KG1 (cell line): ENCODE measurements at places on chromosomes 2 and 18.

DNA sequence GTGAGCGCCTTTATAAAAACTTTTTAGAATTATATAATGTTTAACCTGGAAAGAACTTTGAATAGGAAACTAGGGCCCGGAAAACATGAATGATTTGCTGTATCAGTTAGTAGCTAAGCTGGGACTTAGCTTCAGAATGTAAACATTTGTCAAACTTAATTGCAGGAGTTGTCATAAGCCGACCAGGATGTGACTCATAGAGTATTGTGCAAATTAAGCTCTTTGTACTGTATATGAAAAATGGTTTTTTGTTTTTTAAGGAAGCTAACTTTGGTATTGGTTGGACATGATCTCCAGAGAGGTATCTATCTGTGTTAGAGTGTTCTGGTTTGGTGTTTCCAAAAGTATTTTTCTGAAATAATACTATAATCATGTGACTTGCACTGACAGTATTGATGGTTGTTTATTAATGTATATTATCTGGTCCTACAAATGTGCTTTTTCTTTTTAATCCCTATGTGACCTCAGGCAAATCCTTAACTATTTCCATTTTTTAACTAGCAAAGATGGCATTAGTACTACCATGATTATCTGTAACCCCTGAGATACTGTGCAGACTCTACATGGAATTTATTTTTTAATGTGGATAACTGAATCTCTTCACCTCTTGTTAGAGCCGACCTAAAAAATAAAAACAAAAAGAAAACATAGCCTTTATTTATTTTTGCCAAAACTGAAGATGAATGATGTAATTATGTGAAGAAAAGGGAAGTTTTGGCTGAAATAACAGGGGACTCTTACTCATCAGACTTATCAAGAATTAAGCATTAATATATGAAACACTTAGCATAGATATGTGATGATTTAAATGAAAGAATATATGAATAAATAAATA lies 11.7 kb downstream of the YIPF4 start:
- DNase-seq, result no peak

DNA sequence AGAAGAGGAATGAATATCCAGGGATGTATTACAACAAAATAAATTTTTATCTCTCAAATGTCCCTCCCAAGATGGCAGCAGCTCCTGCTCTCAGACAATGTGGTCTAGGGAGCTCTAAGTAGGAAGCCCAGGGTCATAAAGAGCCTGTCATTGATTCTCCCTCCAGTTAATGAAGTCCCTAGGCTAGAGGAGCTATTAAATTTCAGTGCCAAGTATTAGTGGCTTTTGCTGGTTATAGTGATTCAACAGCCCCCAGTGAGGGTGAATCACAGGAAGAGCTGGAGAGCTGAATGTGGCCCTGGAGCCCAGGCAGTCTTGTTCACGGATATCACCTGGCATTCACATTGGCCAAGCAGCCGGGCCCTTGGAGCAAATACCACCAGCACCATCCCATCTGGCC lies 109.8 kb upstream of the YPEL5 start:
- no peak for DNase-seq

DNA sequence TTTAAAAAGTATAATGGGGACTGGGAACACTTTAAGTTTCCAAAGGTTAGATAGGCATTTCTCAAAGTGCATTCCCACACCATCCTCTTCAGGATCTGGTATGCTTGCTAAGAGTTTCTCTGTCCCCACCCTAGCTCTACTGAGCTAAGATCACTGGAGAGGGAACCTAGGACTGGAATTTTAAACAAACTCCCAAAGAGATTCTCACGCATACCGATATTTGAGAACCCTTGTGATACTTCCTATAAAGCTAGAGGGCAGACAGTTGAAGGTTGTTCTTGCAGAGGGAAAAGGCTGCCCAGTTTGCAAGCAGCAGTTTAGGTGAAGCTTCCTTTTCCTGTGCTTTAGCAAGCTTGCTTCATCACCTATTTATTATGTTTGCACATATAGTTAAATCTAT lies 3.6 kb downstream of the CNRIP1 start:
- DNase-seq, result no peak

DNA sequence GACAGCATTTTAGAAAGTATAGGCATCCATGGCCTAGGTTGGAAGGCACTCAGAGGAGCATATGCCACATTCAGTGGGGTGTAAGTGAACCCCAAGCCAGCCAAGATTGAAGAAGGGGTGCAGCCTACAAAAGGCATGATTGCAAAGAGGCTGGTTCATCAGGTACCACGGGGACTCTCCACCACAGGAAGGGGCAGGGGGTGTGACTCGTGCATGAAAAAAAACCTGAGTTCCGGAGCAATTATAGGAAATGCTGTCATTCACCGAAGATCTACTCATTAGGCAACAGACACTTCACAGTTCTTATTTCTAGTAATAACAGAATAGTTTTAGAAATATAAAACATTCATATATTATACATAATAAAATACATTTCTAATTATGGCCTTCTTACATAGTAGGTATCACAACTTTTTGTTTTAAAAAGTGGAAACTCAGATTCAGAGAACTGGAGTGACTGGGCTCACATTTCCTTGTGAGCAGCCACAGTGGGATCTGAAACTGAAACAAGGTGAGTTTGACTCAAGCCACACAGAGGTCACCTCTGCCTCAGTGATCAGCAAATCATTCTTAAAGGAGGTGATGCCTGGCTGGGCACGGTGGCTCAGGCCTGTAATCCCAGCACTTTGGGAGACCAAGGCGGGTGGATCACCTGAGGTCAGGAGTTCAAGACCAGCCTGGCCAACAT lies 188.4 kb upstream of the GYPC start:
- DNase-seq, result no peak

GRCh38 chr2:129224486-129224885 lies 755.0 kb upstream of the RAB6C start:
- no peak for DNase-seq

GRCh38 chr2:120452131-120452530 lies 106.2 kb downstream of the INHBB start:
- DNase-seq, result no peak

- DNase-seq, result peak; percentile 23
These were observed 694 bp downstream of the CFAP36 start for GRCh38 chr2:55519938-55520885.

- peak; percentile 62 for DNase-seq
These were observed 806 bp downstream of the ZNF407 start for GRCh38 chr18:74598350-74599001.
